ENCODE measurements at places on chromosomes 7 and 10. TPM values are rescaled to one million over a fixed set of nuclear protein-coding genes. Genes with fewer than 3 reads are reported as not detected.

GRCh38 chr7:29596593-29597178, 33.1 kb downstream of the PRR15 start:
- DNase-seq: peak; percentile 60

The CHRM2 gene
- 1.8 TPM for polyA plus RNA-seq

DNA sequence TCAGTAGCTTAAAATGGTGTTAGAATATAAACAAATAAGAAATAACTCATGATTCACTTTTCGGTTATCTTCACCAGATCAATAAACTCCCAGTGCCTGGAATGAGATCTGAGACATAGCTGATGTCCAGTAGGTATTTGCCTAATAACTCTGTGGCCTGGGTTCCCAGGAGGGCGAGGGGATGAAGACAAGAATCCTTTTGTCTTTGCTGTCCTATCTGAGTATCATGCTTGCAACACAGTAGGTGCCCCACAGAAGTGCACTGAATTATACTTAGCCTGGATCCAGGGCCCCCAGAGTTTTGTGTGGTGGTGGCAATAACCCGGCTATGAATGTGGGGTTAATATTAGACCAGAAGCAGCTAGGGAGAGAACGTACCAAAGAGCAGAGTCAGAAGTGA, 350.1 kb upstream of the AOAH start:
- DNase-seq: no peak

GRCh38 chr10:31130406-31130805, 98.7 kb upstream of the ZNF438 start:
- DNase-seq: no peak

DNA sequence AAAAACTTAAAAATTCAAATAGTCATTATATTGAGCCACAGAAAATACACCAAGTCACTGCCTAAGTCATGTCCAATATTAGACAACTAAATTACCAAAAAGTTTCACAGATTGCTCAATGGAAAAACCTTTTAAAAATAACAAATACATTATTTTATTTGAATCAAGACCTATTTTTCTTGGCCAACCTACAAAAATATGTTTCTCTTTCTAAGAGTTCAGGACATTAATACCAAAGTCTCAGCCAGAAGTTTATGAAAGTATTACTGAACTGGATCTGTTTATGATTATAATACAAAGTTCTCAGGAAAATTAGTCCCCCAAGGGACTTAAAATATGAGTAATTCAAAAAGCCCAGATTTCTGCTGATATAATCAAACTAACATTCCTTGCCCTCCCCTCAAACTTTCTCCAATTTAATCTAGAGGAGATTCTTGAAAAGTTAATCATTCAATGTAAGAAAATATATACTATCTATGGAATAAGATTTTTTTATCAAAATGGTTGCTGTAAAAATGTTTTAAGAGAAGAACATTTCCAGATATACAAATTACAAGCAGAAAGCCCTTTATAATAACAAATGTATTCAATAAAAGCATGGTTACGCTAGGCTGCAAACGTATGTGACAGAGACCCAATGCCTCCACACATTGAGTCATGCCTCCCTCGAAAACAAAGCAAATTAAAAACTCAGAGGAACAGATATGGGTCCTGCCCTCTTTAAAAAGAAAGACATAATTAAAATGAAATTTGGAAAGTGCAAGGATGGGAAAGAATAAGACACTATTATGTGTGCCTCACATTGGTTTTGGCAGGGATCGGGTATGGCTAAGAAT, 381.6 kb downstream of the PARD3 start:
- peak; percentile 69 for DNase-seq

GRCh38 chr10:81564143-81564542, 310.9 kb upstream of the NRG3 start:
- DNase-seq: no peak

GRCh38 chr7:99734987-99735386, at the start of gene CYP3A7:
Gene CYP3A7 (minus strand): TSS chr7:99735196. CDS start chr7:99735093, 103 bp downstream.
- DNase-seq: no peak

The RADIL gene
- 0.55 TPM for polyA plus RNA-seq
